ENCODE measurements at places on chromosomes 1 and 21. TPM values are rescaled to one million over a fixed set of nuclear protein-coding genes. Genes with fewer than 3 reads are reported as not detected.

- peak; percentile 88 for DNase-seq
Observed at GRCh38 chr1:170807432-170807831, 127.9 kb upstream of the MROH9 start.

GRCh38 chr1:69263921-69264391, 303.8 kb upstream of the LRRC7 start:
- no peak for DNase-seq

- DNase-seq = no peak
Observed at GRCh38 chr1:222784371-222784770, 30.5 kb upstream of the DISP1 start.

- peak; percentile 48 for DNase-seq
Observed at GRCh38 chr1:1788646-1789431, 10.6 kb upstream of the NADK start.

- no peak for DNase-seq
Observed at GRCh38 chr21:40587736-40588346, 259.1 kb downstream of the DSCAM start.

DNA sequence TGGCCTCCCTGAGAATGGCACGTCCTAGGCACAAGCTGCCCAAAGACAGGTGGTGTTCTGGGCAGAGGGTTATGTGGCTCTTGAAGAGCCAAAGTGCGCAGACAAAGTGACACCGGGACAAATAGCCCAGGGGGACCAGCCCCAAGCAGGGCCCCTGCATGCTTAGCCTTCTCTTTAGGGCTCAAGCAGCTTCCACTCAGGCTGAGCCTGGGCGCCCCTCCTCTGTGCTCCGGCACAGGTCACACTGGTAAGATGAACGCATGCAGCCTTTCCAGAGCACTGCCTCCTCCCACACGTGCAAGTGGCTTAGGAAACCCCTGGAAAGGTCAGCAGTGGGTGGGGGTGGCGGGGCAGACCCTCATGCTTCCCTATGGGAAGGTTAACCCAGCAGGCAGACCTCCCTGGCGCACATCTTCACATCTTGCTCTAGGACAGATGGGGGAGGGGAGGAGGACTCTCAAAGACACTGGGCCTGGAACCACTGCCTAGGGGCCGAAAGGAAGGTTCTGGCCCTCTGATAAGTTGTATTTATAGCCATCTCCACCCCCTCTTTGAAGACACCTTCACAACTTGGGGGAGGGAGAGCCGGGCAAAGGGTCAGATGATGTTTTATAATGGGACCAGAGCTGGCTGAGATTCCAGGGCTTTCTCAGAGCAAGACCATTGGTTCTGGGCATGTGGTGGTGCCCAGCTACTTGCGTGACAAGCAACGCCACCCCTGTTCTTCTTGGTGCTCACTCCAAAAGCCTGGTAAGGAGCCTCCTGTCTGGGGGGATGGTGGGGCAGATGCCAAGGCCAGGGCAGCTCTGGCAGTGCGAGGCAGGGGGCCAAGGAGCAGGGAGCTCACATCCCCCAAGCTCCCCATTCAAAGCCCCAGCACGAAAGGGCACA, 5.5 kb downstream of the KLHL21 start:
- DNase-seq = no peak

GRCh38 chr1:43719063-43719462, 11.7 kb downstream of the ST3GAL3 start:
- peak; percentile 76 for DNase-seq

DNA sequence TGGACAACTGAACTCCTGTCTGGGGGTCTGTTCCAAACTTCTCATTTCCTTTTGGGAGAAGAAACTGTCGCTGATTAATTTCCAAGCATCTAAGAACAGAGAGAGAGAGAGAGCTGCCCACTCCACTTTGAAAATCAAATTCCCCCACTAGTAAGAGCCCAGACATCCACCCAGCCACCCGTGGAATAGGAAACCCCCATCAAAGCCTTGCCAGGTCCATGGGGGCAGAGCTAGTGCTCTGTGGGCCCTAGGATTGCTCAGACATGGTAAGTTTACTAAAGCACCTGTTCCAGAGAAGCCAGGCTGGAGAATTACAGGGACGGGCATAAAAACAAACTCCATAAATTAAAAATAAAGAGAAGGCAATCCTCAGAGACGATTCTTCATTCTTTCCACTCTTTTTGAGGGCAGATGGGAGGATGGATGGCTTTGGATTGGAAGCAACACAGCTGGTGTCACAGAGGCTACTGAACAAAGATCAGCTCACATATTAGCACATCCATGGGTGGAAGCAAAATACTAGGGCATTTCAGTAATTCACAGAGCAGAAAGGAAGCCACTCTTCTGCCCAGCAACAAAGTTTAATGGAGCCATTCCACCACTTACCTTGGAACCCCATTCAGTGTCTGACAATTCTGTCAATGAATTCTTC, 103.9 kb downstream of the COLGALT2 start:
- DNase-seq = no peak

DNA sequence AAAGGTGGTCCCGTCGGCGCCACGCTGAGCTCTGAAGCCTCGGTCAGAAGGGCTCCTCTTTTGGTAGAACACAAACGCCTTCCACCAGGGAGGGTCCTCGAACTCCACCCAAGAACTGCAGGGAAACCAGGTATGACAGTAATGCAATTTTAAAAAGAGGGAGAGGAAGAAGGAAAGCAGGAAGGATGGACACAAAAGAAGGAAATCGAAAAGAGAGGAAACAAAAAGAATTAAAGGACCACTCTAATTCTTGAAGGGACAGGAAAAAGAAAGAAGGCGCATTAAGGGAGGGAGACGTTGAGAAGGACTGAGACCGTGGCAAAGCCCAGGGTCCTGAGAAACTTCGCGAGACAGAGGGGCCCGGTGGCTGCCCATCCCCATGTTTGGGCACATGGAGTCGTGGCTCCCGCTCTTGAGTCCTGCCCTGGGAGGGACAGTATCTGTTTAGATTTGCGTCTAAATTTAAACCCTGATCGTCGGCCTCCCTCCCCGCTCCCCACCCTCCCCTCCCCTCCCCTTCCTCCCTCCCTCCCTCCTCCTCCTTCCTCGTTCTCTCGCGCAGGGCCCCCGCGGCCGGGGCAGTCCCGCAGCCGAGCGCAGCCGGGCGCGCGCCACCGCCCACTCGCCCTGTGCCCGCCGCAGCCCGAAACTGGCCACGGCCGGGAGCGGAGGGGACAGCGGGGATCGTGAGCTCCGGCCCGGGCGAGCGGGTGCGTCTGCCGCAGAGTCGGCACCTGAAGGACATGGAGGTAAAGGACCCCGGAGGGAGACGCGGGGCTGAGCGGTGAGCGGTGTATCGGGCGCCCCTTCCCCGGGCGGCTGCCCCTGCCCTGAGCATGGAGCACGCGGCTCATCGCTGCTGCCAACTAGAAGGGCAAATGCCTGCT, at the start of gene RCSD1:
Gene RCSD1 (plus strand): TSS at position 552 of the 887 bp plus-strand sequence. CDS start 192 bp downstream, at position 744.
- peak; percentile 69 for DNase-seq

GRCh38 chr1:47439017-47439818, 1.4 kb downstream of the FOXD2 start:
- DNase-seq = no peak

- DNase-seq = no peak
Observed at GRCh38 chr1:244204004-244204403, 152.9 kb downstream of the ZBTB18 start.

DNA sequence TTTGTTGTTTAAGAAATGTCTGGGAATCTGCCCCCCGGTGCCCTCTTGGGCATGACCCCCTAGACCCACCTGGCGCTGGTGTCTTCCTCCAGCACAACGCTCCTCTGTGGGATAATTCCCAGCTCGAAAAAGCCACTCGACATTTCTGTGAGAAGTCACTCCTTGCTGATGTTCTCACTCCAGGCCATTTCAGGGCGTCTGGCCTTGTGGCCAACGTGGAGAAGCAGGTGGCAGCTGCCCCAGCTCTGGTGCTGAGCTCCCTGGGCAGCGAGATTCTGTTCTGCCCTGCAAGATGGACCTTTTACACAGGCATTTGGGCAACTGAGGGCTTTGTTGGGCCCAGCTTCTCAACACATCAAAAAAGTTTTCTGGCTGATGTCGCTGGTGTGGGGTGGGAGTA, 147.7 kb upstream of the WNT4 start:
- DNase-seq = no peak

DNA sequence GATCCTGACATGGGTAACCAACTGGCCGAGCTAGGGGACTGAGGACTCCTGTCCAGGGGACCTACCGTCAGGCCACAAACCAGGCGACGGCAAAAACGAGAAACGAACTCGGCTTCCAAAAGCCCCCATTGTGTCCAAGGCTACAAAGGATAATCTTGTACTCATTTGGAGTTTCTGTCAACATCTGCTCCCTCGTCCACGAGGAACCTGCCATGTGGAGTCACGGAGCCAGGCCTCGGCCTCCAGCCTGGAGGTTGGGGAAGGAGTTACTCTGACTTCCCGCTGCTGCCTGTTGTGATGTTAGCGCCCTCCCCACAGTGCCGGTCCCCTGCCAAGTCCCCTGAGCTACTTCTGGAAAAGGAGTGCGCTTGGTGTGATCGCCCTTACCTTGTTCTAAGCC, 7.3 kb downstream of the KRTAP10-1 start:
- DNase-seq = no peak

- no peak for DNase-seq
Observed at GRCh38 chr21:33075596-33076195, 5.8 kb downstream of the OLIG1 start.

- DNase-seq = no peak
Observed at GRCh38 chr1:115705085-115705951, 63.2 kb downstream of the CASQ2 start.

GRCh38 chr1:25001125-25001915, 71.2 kb upstream of the RUNX3 start:
- no peak for DNase-seq

DNA sequence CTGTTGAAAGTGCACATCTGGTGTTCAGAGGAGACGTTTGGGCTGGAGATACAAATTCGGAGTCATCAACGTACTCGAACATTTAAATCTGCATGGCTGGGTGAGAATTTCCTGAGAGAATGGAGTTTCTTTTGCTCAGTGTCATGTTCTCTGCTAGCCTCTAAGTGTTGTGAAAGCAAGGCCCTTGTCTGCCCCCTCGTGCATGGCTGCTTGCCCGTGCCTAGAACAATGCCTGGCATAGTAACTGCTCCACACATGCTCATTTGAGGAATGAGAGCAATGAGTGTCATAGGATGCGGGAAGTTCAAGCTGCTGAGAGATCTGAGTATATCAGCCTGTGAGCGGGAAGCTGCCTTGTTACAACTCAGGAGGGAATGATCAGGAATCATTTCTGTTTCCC, 171.1 kb upstream of the CSF3R start:
- peak; percentile 65 for DNase-seq

DNA sequence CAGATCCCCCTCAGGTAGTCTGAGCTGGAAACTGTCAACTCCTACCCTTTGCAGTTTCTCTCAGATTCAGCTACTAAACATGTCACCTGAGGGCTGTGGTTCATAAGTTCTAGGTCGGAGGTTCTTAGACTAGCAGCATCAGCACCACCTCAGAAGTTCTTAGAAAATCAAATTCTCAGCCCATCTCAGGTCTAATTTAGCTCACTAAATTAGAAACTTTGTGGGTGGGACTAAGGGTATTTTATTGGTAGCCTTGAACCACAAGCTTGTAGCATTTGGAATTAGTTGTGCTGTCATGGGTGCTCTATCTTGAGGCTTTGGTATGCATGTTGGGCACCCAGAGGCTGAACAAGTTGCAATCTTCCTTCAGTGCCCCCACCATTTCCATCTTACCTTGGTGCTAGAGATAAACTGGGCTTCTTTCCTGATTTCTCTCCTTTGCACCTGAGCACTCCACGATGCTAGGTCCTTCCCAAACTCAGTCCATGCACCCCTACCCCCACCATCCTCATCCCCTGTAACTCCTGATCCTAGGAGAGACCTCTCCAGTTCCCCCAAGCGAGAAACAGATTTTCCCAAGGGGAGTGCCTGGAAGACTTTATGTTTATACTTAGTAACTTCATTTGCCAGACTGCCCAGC, 54.2 kb downstream of the S1PR1 start:
- DNase-seq = no peak

GRCh38 chr1:119316870-119317416, 51.6 kb upstream of the HAO2 start:
- DNase-seq = peak; percentile 60

GRCh38 chr1:34790985-34791384, 1.8 kb upstream of the GJA4 start:
- DNase-seq = no peak

- peak; percentile 50 for DNase-seq
Observed at GRCh38 chr1:24009406-24009805, 29.3 kb upstream of the SRSF10 start.

OR2L3 gene
- total RNA-seq = not detected

SASS6 gene
- 2.3 TPM for total RNA-seq

CFAP141 gene
- total RNA-seq = not detected

ARHGEF16 gene
- total RNA-seq = not detected

MYOM3 gene
- total RNA-seq = 1.4 TPM

C2CD2 gene
- 11.5 TPM for total RNA-seq

SLC25A34 gene
- 0.13 TPM for total RNA-seq

GCSAML gene
- not detected for total RNA-seq

KCNQ4 gene
- total RNA-seq = not detected

FCGR3A gene
- total RNA-seq = not detected

COL24A1 gene
- 0.25 TPM for total RNA-seq
